ENCODE measurements at places on chromosomes 7 and 10.

GRCh38 chr10:13416760-13417159 lies 68.7 kb upstream of the SEPHS1 start:
- no peak for DNase-seq

DNA sequence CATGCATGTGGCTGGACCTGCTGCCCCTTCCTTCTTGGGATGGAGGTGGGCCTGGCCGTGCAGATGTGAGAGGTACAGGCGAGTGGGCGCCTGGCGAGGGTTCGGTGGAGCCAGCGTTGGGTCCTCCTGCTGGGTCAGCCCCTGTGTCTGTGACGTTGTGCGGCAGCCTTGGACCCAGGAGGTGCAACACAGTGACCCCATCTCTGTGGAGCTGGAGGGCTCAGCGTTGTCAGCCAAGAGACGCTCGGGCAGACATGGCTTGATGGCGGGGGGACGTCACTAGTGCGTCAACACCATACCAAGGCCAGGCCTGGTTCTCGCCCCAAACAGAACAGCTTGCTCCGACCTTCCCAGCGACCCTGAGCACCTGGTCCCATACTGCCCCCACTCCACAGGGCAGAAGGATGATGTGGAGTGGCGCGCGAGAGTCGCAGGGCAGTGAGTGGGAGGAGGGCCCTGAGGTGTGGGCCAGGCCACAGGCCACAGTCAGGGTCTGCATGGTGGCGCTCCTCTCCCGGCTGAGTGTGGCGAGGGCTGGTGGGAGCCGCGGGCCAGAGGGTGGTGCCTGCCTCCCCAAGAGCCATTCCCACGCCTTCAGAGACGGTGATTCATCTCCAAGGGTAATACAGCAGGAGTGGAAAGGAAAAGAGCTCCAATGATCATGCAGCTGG lies 184.4 kb downstream of the DNAJB6 start:
- no peak for DNase-seq

DNA sequence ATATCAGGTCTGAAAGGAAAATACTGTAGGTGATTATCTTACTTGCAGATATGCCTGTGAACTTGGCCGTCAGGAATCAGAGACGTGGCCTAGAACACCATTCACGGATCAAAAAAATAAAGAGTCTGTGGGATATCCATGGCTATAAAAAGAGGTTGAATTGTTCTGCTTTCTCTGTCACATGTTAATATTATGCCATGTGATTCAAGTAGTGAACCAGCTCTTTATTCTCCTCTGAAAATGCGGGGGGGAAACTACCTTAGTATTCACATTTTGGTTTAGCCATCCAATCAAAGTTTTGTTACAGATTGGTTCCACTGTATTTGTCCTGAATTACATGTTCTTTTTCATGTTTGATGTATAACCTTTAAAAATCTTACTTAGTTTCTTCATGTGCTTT lies 120.5 kb downstream of the CCNY start:
- no peak for DNase-seq

DNA sequence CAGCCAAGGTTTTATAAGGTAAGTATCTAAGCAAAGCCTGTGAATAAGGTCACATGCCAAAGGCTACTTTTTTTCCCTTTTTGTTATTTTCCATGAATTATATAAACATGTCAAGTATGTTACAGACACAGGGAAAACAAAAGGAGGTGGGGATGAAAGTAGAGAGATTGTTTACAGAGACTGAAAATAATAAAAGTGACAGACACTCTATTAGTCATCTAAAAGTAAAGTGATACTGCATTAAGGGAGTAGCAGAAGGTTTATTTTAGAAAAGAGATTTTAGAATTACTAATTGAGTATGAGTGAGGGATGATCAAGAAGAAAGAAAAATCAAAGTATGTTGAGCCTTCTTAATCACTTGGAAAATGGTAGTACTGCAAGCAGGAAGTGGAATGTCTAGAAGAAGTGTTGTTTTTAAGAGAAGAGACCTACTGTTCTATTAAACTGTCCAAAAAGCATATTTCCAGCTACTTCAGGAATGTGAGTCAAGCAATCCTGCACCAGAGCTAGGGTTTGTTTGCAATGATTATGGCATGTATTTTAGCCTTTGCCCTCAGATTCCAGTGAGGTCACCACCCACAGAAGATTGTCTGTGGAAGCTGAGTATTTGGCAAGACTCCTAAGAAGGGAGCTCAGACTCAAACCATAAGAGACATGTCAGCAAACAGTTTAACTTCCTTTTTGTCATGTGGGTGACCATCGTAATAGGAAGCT lies 177.9 kb upstream of the PLXDC2 start:
- DNase-seq, result no peak

GRCh38 chr7:21041252-21041651 lies 254.6 kb upstream of the SP8 start:
- no peak for DNase-seq

- DNase-seq, result no peak
Observed at GRCh38 chr7:21884496-21884895, 61.2 kb downstream of the CDCA7L start.

- no peak for DNase-seq
Observed at GRCh38 chr7:74521855-74522254, 68.1 kb downstream of the GTF2IRD1 start.

GRCh38 chr10:125359401-125359800 lies 199.0 kb upstream of the CTBP2 start:
- DNase-seq, result no peak

- DNase-seq, result no peak
Observed at GRCh38 chr7:138000081-138000701, 1.7 kb downstream of the CREB3L2 start.

DNA sequence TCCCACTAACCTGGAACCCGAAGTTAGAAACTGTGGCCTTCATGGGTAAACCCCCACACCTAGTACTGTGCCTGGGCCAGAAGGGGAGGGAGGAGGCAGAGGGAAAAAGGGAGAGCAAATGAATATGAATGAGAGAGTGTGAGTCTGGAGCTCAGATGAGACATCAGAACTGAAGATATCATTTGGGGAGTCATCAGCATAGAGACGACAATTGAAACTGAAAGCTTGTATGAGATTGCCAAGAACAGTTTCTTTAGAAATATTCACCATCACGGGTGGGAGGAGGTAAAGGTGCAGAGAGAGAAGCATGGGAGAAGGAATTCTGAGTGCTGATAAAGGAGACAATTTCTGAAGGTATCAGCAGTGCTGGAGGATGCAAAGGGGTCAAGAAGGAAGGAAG lies 171.2 kb downstream of the GRM8 start:
- DNase-seq, result no peak

GRCh38 chr7:53642361-53642760 lies 606.9 kb downstream of the POM121L12 start:
- no peak for DNase-seq

GRCh38 chr7:116153050-116153449 lies 57.3 kb upstream of the TES start:
- no peak for DNase-seq

DNA sequence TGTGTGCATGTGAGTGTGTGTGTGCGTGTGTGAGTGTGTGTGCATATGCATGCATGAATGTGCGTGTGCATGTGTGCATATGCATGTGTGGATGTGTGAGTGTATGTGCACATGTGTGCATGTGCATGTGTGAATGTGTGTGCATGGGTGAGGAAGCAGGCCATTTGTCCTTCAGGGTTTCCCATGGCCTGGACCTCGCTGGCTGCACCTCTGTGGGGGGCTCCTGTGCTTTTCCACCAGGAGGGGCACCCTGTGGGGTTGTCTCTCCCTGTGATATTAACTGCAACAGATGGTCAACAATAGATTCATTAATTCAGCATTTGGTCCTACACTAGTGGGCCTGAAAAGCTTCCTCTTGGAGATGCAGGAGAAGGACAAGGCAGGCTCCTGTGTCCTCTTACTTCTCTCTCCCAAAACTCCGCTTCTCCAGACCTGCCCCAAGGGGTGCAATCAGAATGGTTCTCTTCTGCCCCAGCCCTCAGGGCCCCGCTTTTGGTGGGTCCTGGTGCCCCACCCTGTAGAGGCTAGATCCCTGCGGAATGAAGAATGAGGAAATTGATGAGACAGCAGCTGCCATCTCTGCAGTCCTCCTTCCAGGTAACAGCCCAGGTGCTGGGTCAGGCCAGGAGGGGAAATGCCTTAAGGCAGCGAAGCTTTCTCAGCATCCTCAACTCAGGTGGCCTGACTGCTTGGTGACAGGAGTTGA lies 41.5 kb upstream of the NUB1 start:
- no peak for DNase-seq

DNA sequence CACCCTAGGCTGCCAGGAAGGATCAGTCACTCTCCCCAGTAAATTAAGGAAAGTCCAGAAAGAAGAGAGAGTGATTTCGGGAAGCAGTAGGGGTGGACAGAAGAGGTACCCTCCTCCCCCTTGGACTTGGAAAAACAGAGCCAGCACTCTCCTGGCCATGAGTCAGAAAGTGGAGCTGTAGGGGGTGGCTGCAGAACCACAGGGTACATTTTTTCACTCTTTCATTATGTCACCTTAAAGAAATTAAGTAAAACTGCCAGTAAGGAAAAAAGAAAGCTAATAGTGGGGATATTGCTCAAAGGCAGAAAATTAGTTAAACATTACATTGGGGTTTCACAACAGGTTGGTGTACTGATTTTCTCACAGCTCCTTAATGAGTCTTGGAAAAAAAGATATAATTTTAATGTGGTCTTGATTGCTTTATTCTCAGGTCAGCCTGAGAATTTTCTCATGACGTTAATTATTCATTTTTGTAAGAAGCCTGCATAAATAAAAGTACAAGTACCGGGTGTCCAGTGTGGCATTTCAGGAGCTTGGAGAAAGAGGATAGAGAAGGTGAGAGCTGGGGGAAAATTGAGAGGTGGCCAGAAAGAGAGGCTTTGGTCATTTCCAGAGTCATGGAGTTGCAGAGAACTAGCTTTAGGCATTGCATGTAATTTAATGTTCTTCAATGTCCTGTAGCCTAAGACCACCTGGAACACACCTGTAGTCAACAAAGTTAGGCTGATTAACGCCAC lies 23.2 kb upstream of the AOAH start:
- DNase-seq, result no peak

- no peak for DNase-seq
Observed at GRCh38 chr10:107540981-107541380, 376.5 kb upstream of the SORCS1 start.

GRCh38 chr10:73798087-73798486 lies 12.7 kb downstream of the ZSWIM8 start:
- no peak for DNase-seq

GRCh38 chr7:30688718-30689221 lies 6.5 kb upstream of the CRHR2 start:
- no peak for DNase-seq

- DNase-seq, result no peak
Observed at GRCh38 chr10:47396311-47396717, 12.2 kb upstream of the ZNF488 start.

DNA sequence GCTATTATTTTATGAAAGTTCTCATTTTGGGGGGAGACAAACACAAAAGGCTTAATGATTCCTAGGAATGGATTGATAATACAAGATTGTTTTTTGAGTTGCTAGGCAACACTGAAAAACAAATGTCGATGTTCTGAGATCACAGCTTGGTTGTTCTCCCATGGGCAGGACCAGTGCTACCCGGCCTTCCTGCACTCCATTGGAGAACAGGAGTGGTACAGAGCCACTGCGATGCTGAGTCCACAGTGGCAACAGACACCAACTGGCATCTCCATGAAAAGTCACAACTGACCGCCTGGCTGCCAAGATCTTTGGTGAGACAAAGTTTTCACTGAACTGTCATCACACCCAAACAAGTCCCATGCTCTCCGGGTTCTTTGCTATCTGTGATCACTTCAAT lies 68.9 kb upstream of the NMT2 start:
- DNase-seq, result no peak

DNA sequence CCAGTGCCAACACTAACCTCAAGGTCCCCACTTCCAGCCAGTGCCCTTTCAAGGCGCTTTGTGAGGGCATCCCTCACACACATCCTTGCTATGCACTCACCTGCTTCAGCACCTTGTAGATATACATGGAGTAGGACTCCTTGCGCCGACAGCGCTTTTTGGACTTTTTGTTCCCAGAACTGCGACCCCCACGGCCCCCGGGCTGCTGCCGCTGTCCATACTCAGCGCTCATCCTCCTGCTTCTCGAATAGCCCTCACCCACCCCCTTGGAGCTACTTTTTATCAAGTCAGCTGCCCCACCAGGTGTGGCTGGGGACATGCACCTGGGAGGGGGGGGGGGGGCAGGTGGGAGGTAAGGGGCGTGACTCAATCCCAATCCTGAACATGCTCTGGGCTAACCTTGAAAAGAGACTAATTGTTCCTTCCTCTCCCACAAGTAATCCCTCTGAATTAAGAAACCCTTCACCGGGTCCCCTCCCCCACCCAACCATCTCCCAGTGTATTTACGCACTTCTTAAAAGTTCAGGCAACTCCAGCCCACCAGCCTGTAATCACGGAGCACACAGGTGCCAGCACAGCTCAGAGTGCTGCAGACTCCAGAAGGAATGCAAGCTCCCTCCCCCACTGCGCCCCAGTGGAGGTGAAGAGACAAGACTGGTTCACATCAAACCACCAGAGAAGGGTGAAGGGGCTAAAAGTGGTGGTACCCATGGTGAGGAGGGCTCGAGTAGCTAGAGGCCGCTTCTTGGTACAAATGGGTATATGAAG lies at the start of gene H2BK1:
Gene H2BK1, minus strand, starts transcription at position 402 of the 768 bp plus-strand sequence. Its CDS starts 170 bp downstream, at position 232.
- DNase-seq, result no peak

- DNase-seq, result no peak
Observed at GRCh38 chr7:141986923-141987322, 8.8 kb upstream of the MGAM start.

GRCh38 chr10:128028508-128029289 lies 97.5 kb downstream of the MKI67 start:
- no peak for DNase-seq

DNA sequence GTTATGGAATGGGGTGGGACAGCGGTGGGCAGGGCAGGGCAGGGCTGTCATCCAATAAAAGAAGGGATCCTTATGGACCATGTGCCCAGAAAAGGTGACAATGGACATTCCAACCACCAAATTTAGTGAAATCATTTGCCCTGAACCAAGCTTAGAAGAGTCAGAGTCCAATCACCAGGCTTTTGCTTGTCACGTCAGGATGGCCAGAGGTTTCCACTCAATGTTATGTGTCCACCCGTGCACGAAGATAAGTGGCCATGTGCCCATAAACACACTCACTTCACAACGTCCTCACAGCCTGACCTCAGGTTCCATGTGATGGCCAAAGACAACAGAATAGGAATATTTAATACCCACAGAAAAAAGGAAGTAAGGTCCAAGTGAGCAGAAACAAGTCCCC lies 36.6 kb upstream of the PLPP4 start:
- DNase-seq, result no peak

All from T-helper 1 cell (primary cell).